SJSA1 (cell line): ENCODE measurements at places on chromosomes 4 and X. TPM values are rescaled to one million over a fixed set of nuclear protein-coding genes. Genes with fewer than 3 reads are reported as not detected.

DNA sequence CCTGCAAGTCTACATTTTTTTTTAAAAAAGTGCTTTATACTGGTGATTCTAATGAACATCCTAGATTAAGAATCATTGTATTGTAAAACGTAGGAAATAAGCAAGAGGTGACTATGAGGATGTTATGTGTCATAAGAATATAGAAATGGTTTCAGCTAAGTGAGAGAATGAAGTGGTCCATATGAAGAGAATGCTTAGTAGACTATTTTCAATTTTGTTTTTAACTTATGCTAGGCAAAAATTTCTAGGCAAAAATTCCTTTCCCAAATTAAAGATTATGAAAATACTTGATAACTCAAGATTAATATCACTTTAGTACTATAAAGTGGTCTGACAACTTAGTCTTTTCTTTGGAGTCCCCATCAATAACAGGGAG is 825 bp downstream of the DYNLT3 start:
- H3K27ac ChIP-seq = no peak overlapping the region; the same call in 1 of the 2 replicates
- peaks cover 11% of the 10 kb centered on the region for H3K4me1 ChIP-seq
- peak overlapping the region; percentile 69 for H3K4me3 ChIP-seq
- DNase-seq = no peak
- no peaks in the 10 kb centered on the region for H3K27me3 ChIP-seq

DNA sequence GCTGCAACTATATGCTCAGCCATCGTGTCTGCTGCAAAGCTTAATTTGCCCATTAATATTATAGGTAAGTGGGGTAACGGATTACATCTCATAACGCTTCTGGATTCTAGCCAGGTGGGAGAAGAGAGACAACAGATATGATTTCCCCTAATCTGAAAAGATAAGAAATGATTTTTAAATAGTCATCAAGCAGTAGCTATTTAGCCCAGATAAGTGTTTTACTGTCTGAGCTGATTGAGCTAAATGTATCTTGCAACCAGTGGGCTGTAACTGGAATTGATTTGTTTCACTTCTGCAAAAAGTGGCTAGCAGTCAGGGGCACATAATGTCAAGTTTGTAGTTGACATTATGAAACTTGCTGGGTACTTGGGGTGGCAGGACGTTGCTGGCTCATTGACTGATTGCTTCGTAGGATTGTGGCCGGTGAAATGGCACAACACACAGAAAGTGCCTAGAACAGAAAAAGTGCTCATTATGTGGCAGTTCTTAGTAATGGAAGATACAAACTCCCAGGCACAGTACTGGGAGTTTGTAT is 18.5 kb downstream of the LAP3 start:
- DNase-seq = no peak
- H3K27ac ChIP-seq = no peak overlapping the region
- H3K27me3 ChIP-seq = no peaks in the 10 kb centered on the region
- no peak overlapping the region for H3K4me3 ChIP-seq
- no peaks in the 10 kb centered on the region for H3K4me1 ChIP-seq

DNA sequence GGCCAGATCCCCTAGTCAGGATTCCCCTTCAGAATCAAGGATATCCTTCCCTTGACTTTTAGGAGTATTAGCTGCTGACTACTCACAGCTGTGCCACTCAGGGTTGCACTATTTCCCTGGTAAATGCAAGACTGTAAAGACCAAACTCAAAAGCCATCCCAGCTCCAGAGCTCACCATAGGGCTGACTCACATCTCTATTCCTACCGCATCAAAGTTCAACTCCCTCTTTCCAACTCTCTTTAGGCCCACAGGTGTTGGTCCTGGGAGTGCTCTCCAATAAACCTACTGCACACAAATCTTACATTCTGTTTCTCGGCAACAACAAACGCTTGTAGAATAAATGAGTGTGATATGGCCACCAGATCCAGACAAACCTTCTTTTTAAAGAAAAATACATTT is 109.6 kb downstream of the PPP3CA start:
- no peak for DNase-seq
- no peaks in the 10 kb centered on the region for H3K36me3 ChIP-seq
- H3K27ac ChIP-seq = no peak overlapping the region
- no peaks in the 10 kb centered on the region for H3K27me3 ChIP-seq
- no peak overlapping the region for H3K4me3 ChIP-seq
- H3K4me1 ChIP-seq = peaks cover 13% of the 10 kb centered on the region

DNA sequence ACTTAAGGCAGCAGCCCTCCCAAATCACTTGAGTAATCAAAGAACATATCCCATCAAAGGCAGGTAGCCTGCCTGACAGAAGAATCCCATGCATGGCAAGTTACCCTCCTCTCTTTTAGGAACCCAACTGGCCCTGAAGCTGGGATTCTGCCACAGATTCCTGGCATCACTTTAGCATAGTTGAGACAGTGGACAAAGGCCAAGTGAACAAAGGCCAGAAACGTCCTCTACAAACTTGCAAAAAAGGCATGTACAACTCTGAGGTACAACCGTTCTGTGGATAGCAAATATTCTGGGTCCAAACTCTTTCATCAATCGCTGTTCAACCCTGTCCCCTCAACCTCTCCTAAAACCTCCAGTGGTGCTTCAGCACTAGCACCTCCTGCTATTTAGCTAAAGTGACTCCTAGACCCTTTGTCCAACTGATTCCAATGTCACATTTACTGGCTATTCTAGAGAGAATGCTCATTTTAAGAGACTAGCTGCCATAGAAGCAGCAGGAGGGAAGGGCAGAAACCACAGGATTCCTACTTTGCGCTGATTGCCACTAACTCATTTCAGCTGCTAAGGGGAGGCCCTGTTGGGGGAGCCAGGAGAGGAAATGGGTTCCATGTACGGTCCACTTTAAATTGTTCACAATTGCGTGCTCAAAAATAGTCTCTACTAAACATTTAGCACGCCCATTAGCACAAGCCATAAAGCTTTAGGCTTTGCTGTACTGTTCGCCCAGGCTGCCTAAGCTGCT is 105.9 kb downstream of the SHROOM4 start:
- no peaks in the 10 kb centered on the region for H3K36me3 ChIP-seq
- H3K27me3 ChIP-seq = no peaks in the 10 kb centered on the region
- no peak overlapping the region for H3K4me3 ChIP-seq
- H3K27ac ChIP-seq = peak overlapping the region; percentile 35; the same call in 1 of the 2 replicates
- no peak for DNase-seq
- peaks cover 47% of the 10 kb centered on the region for H3K4me1 ChIP-seq

GRCh38 chrX:29580560-29580959 is 634.8 kb upstream of the MAGEB2 start:
- no peaks in the 10 kb centered on the region for H3K36me3 ChIP-seq
- no peaks in the 10 kb centered on the region for H3K27me3 ChIP-seq
- no peaks in the 10 kb centered on the region for H3K4me1 ChIP-seq
- H3K4me3 ChIP-seq = no peak overlapping the region
- DNase-seq = no peak

- DNase-seq = no peak
- H3K27ac ChIP-seq = peak overlapping the region; percentile 21
- no peaks in the 10 kb centered on the region for H3K27me3 ChIP-seq
- H3K4me1 ChIP-seq = peaks cover 20% of the 10 kb centered on the region
- peaks cover 53% of the 10 kb centered on the region for H3K36me3 ChIP-seq
- no peak overlapping the region for H3K4me3 ChIP-seq
Measured at GRCh38 chrX:47564438-47565085, 3.6 kb downstream of the ARAF start.

- H3K27ac ChIP-seq = no peak overlapping the region
- H3K36me3 ChIP-seq = no peaks in the 10 kb centered on the region
- no peak overlapping the region for H3K4me3 ChIP-seq
- no peak for DNase-seq
- peaks cover 11% of the 10 kb centered on the region for H3K4me1 ChIP-seq
- no peaks in the 10 kb centered on the region for H3K27me3 ChIP-seq
Measured at GRCh38 chr4:80139671-80140070, 57.6 kb upstream of the PRDM8 start.

DNA sequence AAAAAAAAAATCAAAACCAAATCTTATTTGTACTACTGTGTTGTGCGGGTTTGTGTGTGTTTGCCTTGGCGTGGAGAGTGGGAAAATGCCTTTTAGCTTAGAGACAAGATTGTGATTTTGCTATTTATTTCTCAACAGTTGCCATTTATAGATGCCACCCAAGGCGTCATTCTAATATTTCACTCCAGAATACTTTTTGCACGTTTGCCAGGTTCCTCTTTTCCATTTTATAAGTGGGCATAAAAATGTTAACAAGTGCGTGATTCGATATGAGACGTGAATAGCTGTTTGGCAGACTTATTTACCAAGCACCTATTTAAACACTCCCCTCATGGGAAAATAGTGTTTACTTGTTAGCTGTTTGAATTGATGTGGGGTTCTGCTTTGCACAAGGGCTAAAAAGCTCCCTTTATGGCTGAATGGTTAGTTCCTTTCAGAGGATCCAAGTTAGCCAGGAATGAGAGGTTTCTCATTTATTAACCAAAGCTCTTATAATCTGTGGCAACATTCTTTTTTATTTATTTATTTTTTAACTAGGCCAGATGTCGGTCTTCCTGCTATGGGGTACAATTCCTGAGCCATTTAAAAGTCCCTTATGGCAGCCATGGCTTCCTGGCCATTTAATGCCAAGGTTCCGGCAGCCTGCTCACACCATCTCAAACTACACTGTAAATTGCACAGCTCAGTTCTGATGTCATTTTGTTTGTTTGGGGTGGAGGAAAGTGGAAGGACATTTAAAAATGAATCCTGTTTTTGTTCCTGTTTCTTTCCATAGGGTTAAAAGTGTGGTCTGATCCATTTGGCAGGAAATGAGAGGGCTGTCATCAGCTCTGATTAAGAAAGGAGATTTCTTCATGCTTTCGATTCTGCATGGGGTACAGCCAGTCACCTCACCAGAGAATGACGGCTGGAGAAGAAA is 14.6 kb downstream of the SMIM20 start:
- no peaks in the 10 kb centered on the region for H3K36me3 ChIP-seq
- H3K4me3 ChIP-seq = no peak overlapping the region
- no peaks in the 10 kb centered on the region for H3K27me3 ChIP-seq
- H3K27ac ChIP-seq = no peak overlapping the region
- H3K4me1 ChIP-seq = peaks cover 3% of the 10 kb centered on the region; the same call in 1 of the 2 replicates

DNA sequence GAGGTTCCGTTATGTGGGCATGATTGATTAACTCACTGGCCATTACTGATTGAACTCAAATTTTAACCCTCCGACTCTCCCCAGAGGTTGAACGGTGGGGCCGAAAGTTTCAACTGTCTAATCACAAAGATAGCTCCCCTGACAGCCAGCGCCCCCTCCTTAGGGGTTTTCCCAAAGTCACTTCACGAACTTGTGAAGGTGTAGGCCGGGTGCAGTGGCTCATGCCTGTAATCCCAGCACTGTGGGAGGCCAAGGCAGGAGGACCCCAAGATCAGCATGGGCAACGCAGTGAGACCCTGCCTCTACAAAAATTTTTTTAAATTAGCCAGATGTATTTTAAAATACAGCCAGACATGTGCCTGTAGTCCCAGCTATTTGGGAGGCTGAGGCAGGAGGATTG is 39.8 kb upstream of the RBM47 start:
- peaks cover 13% of the 10 kb centered on the region for H3K4me1 ChIP-seq
- H3K27me3 ChIP-seq = no peaks in the 10 kb centered on the region
- DNase-seq = no peak

DNA sequence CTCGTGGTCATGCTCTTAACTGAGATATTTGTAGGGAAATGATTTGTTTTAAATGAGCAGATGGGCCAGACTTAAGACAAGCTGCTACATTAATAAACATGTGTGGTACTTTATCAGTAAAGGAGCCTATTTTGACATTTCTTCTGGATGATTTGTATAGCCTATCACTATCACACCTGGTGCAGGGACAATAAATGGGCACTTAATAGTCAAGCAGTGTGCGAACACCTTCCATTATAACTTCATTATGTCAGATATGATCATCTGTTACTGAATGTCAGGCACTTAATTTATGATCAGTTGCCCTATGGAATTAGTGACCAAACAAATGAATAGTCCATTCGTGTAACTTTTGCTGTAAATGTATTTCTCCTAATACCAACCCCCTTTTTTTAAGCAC is 628.8 kb downstream of the ADGRL3 start:
- DNase-seq = no peak
- no peak overlapping the region for H3K4me3 ChIP-seq
- no peaks in the 10 kb centered on the region for H3K27me3 ChIP-seq
- no peak overlapping the region for H3K27ac ChIP-seq
- no peaks in the 10 kb centered on the region for H3K4me1 ChIP-seq
- H3K36me3 ChIP-seq = no peaks in the 10 kb centered on the region

- no peaks in the 10 kb centered on the region for H3K27me3 ChIP-seq
- H3K27ac ChIP-seq = no peak within 1 kb of the TSS; the same call in 1 of the 2 replicates
- peaks cover 10% of the 10 kb centered on the region; the same call in 1 of the 2 replicates for H3K4me1 ChIP-seq
- DNase-seq = peak; percentile 76
Measured at GRCh38 chr4:6574747-6575502, at the start of gene MAN2B2. Gene MAN2B2, plus strand, starts transcription at chr4:6575189. Its CDS starts 22 bp downstream, at chr4:6575211.

GRCh38 chr4:24583451-24584210 is 723 bp downstream of the DHX15 start:
- peak; percentile 48 for DNase-seq
- H3K27me3 ChIP-seq = no peaks in the 10 kb centered on the region
- peak overlapping the region; percentile 96 for H3K27ac ChIP-seq
- peaks cover 11% of the 10 kb centered on the region for H3K36me3 ChIP-seq
- peaks cover 4% of the 10 kb centered on the region for H3K4me1 ChIP-seq

- H3K27me3 ChIP-seq = no peaks in the 10 kb centered on the region
- DNase-seq = peak; percentile 51
- peak overlapping the region; percentile 18; the same call in 1 of the 2 replicates for H3K27ac ChIP-seq
- peak overlapping the region; percentile 31 for H3K4me3 ChIP-seq
- peaks cover 11% of the 10 kb centered on the region for H3K4me1 ChIP-seq
Measured at GRCh38 chr4:139266583-139267257, 13.3 kb downstream of the MGARP start.

GRCh38 chrX:115525486-115525885 is 35.5 kb upstream of the PLS3 start:
- no peaks in the 10 kb centered on the region for H3K4me1 ChIP-seq
- no peak overlapping the region for H3K4me3 ChIP-seq
- no peak overlapping the region for H3K27ac ChIP-seq
- DNase-seq = no peak

GRCh38 chrX:129091097-129091496 is 432.2 kb downstream of the SMARCA1 start:
- H3K27ac ChIP-seq = no peak overlapping the region
- H3K4me1 ChIP-seq = no peaks in the 10 kb centered on the region
- no peak overlapping the region for H3K4me3 ChIP-seq
- H3K36me3 ChIP-seq = no peaks in the 10 kb centered on the region
- no peak for DNase-seq

- no peaks in the 10 kb centered on the region for H3K27me3 ChIP-seq
- no peaks in the 10 kb centered on the region for H3K4me1 ChIP-seq
- no peak overlapping the region for H3K4me3 ChIP-seq
- no peak for DNase-seq
- no peaks in the 10 kb centered on the region for H3K36me3 ChIP-seq
- H3K27ac ChIP-seq = no peak overlapping the region
Measured at GRCh38 chr4:157372567-157372966, 152.0 kb downstream of the GRIA2 start.

- no peaks in the 10 kb centered on the region for H3K36me3 ChIP-seq
- peaks cover 19% of the 10 kb centered on the region for H3K4me1 ChIP-seq
- no peak for DNase-seq
- H3K4me3 ChIP-seq = no peak overlapping the region
Measured at GRCh38 chr4:100742045-100742444, 224.2 kb upstream of the EMCN start.

GRCh38 chr4:85905761-85906160 is 430.8 kb downstream of the ARHGAP24 start:
- H3K27me3 ChIP-seq = no peaks in the 10 kb centered on the region
- no peak overlapping the region for H3K27ac ChIP-seq
- H3K4me1 ChIP-seq = peaks cover 12% of the 10 kb centered on the region

ZNF157 gene
- total RNA-seq = not detected in 2 replicates

KCNE5 gene
- total RNA-seq = not detected in 2 replicates

DRP2 gene
- total RNA-seq = 0.03 TPM in 1 of 2 replicates, not detected in the other

NAP1L2 gene
- total RNA-seq = 0.06 TPM in 1 of 2 replicates, not detected in the other

MYL5 gene
- total RNA-seq = 1.2 and 3.2 TPM in 2 replicates

GNPDA2 gene
- 16.4 and 18.7 TPM in 2 replicates for total RNA-seq

IRS4 gene
- not detected in 2 replicates for total RNA-seq

SMARCA1 gene
- 58.4 and 60.1 TPM in 2 replicates for total RNA-seq

TRIM61 gene
- not detected in 2 replicates for total RNA-seq

LINC00632 gene
- not detected in 2 replicates for total RNA-seq
